ENCODE measurements at places on chromosomes 5 and 9.

GRCh38 chr5:180990086-180990881 is 1.6 kb downstream of the BTNL3 start:
- DNase-seq = no peak

DNA sequence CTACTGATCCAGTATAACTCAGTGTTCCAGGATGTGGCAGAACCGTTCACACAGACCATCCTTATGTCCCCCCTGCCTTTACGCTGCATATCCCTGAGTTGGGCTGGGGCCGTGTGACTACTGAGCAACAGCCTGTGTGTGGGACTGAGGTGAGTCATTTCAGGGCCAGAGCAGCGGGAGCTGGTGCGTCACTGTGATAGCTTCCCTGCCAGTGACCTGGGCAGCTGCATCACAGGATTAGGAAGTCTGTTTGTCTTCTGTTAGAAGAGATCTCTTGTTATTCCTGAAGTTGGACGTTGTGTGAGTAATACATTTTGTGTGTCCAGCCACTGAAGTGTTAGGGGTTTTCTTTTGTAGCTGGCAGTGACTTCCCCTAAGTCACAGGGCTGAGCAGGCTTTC is 35.6 kb downstream of the TPPP start:
- no peak for DNase-seq

GRCh38 chr5:157710882-157711281 is 20.3 kb upstream of the THG1L start:
- no peak for DNase-seq

GRCh38 chr9:135075234-135076142 is 12.0 kb upstream of the OLFM1 start:
- DNase-seq = no peak

GRCh38 chr9:20729523-20729922 is 45.5 kb downstream of the FOCAD start:
- DNase-seq = no peak

DNA sequence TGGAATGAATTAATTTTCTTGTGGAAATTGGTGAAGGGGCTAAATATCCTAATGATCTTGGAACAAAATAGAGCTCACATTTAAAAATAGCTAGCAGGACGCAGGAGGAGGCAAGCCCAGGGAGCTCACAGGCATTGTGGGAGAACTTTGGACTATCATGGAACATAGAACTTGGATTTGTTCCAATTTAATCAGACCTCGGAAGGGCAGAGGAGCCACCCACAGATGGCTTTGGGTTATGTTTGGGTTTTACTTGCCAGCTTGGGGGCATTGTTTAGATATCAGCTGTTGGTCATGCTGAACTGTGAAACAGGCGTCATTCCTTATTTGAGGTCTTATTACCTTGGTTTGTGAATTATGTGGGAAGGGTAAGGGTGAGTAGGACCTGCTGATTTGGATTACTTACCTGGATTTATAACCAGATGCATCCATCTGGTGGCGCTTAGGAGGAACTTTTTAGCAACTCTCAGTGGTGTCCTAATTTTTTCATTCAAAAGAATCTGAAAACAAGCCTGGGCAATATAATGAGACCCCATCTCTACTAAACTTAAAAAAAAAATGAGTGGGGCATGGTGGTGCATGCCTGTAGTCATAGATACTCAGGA is 14.1 kb upstream of the PTGR1 start:
- DNase-seq = no peak

- no peak for DNase-seq
These were observed 179.5 kb downstream of the RASEF start for GRCh38 chr9:82883436-82883835.

- no peak for DNase-seq
These were observed 152.4 kb upstream of the TRPC7 start for GRCh38 chr5:136517755-136518154.

GRCh38 chr5:150542933-150543445 is 35.1 kb downstream of the NDST1 start:
- no peak for DNase-seq

DNA sequence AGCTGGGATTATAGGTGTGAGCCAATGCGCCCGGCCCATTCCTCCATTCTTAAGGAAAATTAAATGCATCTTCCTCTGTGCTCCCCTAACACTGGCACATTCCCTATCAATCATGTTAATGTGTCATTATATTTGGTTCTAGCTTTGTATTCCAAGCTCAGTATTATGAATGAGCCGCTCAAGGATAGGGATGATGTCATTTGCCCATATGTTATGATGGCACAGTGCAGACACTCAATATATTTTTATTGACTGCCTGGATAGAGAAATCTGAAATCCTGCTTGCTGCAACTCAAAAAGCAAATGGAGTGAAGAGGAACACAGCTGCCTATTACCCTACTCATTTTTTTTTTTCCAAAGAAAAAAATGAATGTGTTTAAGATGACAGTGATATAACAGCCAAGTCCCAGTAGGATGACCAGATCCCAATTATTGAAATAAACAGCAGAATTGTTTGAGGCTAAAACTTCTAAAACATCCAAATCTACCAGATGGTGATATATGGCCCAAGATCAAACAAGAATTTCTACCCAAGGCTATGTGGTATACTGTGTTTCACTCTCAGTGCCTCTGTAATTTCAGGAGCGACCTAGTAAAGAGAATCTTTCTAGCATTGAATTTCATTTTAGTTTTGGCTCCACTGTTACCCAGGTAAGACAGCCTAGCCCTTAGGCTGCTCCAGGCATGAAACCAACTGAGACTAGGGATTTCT is 16.3 kb downstream of the SUSD1 start:
- no peak for DNase-seq

- DNase-seq = no peak
These were observed 191.0 kb upstream of the KIF2A start for GRCh38 chr5:62115014-62115413.

- no peak for DNase-seq
These were observed 43.0 kb upstream of the NEK6 start for GRCh38 chr9:124214596-124215367.

- no peak for DNase-seq
These were observed 295.1 kb downstream of the CDK5RAP2 start for GRCh38 chr9:120284821-120285220.

- DNase-seq = no peak
These were observed 51.1 kb upstream of the ORM1 start for GRCh38 chr9:114271556-114272510.

- DNase-seq = no peak
These were observed 7.0 kb downstream of the PAX5 start for GRCh38 chr9:37026931-37027581.

GRCh38 chr9:112831281-112831851 is 59.3 kb downstream of the SLC46A2 start:
- no peak for DNase-seq

DNA sequence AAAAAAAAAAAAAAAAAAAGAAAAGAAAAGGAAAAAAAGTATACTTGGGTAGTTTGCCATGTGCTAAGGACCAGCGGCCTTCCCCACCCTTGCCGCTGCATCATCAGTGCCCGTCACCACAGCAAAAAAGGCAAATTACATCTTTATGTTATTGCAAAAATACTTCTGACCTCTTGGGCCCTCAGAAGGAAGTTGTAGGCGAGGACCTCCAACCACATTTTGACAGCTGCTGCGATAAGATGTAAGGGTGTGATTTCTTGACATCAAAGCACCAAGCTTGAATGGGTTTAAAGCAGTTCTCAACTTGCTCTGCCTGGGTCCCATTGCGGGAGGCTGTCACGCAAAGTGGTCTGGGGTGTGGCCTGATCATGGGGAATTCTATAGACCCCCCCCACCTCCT is 39.2 kb downstream of the DMRT1 start:
- DNase-seq = peak; percentile 16

DNA sequence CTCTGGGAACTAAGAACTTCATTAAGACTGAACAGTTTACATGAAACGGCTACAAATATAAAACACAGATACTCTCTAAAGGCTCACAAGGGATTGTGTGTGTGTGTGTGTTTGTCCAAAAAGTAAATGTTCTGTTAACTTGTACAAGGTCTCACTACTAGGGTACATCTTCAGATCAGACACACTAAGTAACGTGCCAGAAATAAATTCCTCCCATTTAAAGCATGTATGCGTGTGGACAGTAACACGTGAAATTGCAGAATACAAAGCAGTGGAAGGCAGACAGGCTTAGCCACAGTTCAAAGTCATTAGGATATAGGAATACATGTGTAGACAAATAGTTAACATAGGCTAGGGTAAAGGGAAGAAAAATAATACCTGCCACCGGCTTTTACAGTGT is 1.8 kb downstream of the BNC2 start:
- DNase-seq = no peak

DNA sequence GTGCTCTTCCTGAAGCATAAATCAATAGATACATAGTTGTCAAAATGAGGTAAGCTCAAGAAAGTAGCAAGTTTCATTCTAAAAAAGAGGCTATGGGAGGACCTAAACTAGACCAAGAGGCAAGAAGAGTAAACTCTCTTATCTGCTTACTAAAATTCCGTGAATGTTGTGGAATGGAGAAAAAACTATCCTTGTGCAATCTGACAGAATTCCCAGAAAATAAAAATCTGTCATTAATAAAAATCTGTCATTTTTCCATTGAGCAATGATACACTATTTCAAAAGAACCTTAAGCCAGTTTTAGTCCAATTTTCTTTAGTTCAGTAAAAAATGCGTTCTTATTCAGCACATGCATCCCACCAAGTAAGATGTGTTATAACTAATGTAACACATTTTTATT is 15.9 kb upstream of the FANCC start:
- DNase-seq = no peak

DNA sequence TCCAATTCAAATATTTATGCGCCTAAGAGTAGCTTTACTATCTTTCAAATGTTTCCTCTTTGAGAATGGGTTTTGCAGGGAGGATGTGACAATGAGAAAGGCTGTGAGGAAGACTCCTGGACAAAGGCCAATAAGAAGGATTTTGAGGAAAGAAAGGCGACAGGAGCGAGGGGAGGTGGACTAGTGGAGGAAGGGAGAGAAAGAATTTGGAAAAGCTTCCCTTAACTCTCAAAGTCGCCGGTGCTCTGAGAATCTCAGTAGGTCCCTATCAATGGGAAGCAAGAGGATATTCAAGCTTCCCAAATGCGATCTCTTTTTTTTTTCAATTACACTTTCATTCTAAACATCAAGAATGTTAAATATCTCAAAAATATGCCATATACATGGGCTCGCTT is 2.8 kb upstream of the CDC20B start:
- no peak for DNase-seq

- no peak for DNase-seq
These were observed 225.6 kb downstream of the PCSK5 start for GRCh38 chr9:76115982-76116646.

DNA sequence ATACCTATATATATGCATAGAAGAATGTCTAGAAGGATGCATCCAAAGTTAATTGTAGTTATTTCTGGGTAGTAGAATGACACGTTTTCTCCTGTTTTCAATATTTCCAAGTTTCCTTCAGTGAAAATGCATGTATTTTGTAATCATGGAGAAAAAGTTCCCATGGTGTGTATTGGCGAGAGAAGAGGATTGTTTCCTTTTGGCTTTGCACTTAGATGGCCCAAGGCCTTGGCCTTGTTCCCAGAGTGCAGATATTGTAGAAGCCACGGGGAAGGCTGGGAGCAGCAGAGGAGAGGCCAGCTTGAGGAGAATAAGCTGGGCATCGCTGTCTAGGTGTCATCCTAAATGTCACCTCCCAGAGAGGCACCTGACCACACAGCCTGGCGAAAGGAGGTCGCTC is 44.0 kb downstream of the IRF1 start:
- no peak for DNase-seq

DNA sequence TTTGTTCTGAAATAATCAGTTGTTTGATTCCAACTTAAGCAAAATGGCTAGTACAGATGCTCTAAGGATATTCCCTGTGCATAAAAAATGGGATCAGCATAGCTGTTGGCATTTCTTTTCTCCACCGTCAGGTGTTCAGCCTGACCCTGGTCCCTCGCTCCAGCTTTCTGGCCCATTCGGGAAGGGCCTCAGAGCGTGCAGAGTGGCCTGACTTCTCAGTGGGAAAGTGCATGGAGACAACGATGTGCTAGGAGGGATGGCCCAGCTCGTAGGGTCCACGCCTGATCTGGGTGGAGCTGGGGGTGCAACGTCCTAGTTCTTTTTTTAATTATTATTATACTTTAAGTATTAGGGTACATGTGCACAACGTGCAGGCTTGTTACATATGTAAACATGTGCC is 319.1 kb upstream of the IRX4 start:
- DNase-seq = no peak

DNA sequence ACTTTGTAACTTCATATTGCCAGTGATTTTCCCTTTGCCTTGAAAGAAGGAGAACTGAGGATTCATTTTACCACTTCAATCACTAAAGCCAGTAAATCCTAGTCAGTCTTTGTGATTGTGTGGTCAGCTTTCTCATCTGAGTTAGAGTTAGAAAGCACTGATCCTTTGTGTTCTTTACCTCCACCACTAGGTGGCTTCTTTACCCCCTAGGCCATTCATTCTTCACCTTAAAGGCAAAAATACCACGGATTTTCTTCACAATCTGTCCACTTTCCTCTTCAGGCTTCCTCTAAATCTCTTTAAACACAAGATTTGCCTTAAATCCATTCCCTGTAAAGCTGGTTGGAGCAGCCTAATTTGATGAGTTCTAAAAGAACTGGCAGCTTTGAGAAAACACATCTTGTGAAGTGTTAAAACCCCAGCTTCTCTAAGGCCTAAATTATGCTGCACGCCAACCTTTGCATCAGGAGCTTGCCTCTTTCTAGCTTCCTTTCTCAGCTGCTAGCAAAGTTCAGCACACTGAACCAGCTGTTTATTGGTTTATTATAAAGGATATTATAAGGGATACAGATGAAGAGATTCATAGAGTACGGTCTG is 20.4 kb downstream of the BDP1 start:
- peak; percentile 24 for DNase-seq

DNA sequence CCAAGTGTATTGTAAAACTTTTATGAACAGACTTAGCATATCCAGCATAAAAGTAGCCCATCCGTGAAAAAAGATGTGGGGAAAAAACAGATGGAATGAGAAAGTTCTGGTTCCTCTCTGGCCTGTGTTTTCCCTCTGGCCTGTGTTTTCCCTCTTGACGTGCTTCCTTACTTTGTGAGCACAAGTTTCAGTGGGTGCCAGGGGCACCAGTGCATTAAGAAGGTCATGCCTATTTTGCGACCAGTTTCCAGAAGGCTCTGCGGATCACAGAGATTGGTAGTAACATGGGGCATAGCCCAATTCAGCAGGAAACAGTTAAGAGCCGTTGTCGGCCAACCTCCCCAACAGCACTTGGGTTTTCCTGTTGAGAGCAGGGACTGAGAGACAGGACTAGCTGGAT is 43.7 kb downstream of the IQGAP2 start:
- no peak for DNase-seq

DNA sequence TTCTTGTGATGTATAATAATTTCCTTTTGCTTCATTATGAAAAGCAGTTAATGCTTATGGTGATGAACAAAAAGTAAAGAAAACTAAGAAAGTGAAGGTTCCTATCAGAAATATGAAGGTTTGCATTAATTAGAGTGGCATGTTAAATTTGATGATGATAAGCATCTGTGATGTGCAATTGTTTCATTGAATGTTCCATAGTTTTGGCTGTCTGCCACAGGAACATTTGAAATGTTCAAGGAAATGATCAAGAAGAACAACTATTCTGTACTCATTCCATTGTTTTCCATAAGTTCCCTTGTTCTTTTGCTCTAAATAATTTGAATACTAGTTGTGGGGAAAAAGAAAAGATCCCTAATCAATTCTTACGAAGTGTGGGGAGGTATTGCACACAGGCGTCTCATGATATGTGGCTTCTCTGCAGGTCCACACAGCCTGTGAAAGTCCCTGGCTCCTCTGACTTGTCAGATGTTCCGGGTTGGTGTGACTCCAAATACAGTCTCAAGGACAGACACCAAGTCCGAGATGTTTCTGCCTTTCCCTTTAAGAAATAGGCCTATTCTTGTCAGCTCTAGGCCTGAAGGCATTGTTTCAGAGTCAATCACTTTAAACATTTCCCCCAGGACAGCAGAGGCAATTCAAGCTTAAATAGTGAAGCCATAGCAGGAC is 152.6 kb upstream of the MAST4 start:
- DNase-seq = no peak

Measured in CD4-positive, CD25-positive, alpha-beta regulatory T cell (primary cell).